ENCODE measurements at places on chromosomes 3 and 15.

- DNase-seq, result no peak
These were observed 17.4 kb upstream of the VEPH1 start for GRCh38 chr3:157520485-157521150.

DNA sequence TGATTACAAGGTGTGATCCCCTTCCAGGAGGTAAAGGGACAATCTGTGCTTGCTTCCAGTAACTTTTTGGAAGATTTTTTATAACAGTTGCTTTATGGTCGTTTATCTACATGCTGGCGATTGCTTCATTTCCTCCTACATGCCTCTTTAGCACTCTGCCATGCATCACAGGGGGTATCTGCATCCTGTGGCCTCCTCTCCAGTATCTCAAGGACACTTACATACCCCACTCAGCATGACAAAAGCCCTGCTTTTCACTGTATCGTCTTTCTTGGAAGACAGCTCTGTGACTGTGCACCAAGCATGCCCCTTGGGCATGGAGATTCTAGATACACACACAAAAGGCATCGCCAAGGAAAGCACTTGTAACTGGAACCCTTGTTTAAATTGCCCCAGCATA is 25.3 kb downstream of the CAPN3 start:
- DNase-seq, result no peak

DNA sequence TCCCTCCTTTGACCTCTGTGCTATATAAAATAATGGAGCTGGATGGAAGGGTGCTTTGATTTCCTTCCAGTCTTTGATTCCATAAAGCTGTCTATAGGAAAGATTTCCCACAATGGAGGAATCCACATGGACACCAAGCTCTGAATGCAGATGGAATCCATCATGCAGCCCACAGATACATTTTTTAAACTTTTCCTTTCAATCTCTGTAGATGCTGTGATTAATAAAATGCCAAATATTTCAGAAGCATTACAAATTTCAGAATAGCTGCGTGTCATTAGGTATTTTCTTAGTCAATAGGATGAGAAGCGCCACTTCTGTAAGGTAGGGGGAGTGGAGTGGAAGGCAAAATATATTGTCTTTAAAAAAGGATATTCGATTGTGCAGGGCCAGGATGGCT is 489.0 kb downstream of the NTRK3 start:
- no peak for DNase-seq

- DNase-seq, result no peak
These were observed 79.1 kb upstream of the HES1 start for GRCh38 chr3:194056731-194057415.

- no peak for DNase-seq
These were observed 43.2 kb downstream of the IFT80 start for GRCh38 chr3:160355826-160356225.

DNA sequence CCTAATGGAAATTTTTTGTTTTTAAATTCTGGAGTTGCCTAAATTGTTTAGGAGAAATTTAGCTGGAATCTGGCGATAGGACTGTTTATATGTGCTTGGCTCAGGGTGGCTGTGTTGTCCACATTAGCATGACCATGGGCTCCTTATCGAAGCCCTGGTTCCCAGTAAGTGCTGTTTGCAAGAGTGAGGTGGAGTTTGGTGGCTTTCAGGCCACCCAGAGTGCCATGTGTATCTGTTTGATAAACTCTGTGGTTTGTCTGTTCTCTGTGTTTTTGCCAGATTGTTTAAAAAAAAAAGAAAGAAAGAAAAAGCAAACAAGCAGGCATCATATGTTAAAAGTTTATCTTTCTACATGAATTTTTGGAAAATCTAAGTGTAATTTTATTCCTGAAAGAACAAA is 51.5 kb downstream of the PLCL2 start:
- DNase-seq, result no peak

DNA sequence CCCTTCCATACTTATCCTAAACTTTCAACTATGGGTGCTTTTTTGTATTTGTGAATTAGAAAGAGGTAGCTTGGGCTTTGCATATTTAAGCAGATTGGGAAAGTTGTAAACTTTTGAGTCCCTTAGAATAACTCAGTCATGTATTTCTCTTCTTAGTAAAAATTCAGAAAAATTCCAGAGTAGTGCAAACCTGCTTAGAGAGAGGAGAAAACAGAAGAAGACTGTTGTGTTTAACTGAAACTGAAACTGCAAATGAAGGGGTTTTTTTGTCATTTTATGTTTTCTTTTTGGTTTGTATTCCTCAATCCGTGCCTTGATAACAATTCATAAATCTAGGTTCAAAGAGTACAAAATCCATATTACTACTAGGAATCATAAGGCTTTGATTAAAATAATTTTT is 31.3 kb downstream of the CD200 start:
- no peak for DNase-seq

GRCh38 chr3:106281221-106281620 is 412.4 kb upstream of the CBLB start:
- no peak for DNase-seq

DNA sequence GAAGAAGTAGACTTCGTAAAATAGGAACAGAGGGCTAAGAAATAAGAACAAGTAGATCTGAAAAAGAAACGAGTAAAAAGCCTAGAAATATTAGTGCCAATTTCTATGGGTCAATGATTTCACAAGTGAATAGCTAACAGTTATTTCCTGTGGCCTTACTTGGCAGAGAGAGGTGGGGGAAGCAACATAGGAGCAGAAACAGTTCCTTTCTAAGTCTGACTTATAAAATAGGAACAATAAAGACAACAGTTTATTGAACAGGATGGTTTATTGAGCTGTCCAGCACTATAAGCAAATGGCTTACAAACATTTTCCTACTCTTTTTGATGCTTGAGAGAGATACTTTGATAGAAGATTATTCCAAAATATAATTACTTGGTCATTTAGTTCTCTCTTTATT is 37.9 kb downstream of the AGTR1 start:
- no peak for DNase-seq

GRCh38 chr3:25218362-25218761 is 209.7 kb upstream of the RARB start:
- DNase-seq, result no peak

- no peak for DNase-seq
These were observed 249.6 kb downstream of the TLE3 start for GRCh38 chr15:69848096-69848495.

GRCh38 chr3:73561494-73561893 is 63.2 kb downstream of the PDZRN3 start:
- DNase-seq, result no peak

GRCh38 chr15:78070049-78070700 is 7.3 kb downstream of the TBC1D2B start:
- no peak for DNase-seq

- no peak for DNase-seq
These were observed 155.9 kb downstream of the OXSM start for GRCh38 chr3:25945836-25946235.

DNA sequence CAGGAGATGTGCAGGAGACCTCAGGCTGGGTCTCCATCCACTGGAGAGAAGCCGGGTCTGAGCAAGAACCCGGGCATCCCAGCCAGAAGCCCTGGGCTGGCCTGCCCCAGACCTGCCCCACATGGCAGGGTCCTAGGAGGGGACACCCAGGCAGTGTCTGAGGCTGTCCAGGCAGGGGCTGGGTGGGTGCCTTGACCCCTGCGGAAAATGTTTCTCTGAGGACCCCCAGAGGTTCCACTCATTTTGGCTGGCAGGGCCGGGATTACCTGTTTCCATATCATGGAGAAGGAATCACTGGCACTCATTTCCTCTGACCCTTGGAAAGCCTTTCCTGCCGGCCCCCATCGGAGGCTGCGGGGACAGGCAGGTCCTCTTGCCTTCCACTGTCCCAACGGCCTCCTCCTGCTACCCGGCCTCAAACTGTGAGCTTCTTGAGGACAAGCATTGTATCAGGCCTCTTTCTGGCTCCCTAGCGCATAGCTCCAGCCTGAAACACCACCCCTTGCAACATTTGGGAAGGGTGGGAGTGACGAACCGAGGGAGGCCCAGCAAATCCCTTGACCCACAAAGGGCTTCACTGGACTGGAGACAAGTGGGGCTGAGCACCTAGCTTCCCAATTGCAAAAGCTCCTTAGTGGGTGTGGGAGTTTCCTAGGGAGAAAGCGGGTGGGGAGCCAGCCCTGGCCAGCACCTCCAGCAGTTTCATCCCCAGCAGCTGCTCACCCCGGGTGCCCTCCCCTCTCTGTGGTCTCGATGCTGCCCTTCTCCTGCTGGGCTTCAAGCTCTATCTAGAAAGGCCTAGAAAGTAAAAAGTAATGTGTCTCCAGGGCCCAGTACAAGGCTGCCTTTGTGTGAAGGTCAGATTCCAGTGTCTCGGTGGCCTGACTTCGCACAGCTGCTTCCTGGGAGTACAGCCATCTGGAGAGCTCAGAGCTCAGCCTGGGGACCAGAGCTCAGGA is 29.7 kb downstream of the ACSBG1 start:
- DNase-seq, result no peak

DNA sequence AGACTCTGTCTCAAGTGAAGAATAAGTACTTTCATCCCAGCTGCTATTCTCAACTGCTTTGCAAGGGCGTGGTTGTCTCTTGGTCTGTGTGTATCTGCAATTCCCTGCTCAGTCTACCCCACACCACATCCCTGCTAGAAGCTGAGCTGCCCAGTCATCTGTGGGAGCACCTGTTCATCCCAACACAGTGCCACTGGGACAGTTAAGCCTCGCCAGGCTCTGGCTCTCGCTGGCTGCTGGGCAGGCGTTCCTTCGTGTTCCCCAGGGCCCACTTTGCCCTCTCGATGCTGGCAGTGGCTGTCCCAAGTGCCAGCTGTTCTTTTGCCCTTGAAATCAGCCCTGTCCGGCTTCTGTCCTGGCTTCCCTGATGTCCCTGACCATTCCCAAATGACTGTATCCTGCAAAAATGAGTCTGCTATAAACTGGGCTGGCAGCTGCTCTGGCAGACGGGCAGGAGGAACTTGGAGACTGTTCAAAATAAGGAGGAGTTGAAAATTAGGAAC is 91.6 kb upstream of the KLHL25 start:
- no peak for DNase-seq

- peak; percentile 64 for DNase-seq
These were observed 8.1 kb downstream of the CAV3 start for GRCh38 chr3:8741581-8742261.

GRCh38 chr15:45228931-45229330 is 23.1 kb upstream of the SLC28A2 start:
- no peak for DNase-seq

DNA sequence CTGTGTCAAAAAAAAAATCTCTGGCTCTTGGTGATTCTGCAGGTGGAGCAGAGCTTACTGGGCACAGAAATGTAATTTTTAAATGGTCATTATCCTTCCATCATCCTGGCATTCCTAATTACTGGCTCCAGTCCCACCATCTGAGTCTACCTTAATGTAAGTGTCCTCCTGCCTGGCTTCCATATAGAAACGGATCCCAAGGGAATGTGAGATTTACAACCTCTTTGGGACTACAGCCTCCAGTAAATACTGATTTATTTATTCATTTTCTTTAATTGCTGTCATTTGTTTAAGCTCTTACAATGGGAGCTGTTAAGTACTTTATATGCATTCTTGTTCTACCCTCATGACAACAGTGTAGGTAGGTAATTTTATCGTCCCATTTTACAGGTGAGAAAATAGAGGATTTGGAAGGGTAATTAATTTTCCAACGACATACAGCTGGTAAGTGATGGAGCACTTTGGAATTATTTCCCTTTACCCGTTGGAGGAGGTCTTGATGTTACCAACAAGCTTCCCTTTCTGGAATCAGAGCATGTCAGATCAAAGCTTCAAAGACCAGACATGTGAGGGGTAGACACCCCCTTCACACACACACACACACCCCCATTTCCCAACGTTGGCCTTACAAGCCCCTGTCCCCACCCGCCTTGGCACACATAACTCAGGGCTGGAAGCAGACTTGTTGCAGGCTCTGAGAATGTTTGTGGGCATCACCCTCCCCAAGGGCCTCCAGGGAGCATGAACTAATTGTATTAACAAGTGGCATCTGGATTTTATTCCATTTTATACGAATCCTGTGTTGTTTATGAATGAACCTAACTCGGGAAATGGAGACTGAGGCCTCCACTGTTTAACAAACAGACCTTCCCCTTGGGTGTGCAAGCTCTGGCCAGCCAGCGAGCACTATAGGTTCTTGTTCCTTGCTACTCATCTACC is 116.9 kb downstream of the ALDH1A2 start:
- no peak for DNase-seq

DNA sequence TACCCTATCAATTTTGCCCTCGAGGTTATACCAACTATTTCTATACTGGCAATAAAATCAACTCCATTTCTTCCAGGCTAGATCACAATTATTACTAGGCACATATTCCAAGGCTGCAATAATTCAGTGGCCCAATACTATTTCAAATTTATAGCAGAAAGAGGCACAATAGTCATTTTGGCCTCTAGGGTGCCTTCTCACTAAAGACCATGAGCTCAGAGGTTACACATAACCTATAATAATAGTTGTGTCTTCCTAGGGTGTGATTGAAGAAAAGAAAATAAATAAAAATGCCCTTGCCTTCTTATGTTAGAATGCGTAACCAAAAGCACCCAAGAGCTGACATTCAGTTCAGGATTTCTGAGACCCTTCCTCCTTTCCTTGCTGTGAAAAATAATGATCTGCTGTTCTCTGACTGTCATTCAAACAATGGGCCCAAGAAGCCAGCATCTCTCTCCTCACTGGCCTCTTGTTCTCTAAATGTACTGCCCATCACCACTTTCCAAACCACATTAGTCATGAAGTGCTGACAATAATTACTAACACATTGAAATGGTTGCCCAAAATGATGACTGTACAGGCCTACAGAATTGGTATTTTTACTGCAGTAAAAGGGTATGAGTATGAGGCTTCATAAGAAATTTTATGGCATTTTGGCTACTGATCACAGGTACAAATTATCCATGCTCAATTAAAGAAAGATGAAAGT is 244.8 kb downstream of the LRRN1 start:
- DNase-seq, result no peak

DNA sequence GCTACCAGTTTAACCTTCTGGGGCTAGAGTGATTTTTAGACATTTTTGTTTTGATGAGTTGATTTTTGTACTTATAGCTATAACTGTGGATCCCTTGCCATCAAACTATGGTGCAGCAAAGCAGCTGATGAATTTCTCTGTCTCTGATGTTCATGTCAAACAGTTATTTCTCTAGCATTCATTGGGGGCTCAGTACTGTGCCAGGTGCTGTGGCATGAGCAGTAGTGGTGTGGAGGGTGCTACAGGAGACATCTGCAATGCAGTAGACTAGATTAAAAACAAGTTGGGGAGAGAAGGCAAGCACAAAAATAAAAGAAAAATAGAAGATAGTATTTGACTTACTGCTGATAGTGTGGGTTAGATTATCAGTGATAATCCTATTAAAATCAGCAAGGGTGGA is 95.3 kb downstream of the AKAP13 start:
- no peak for DNase-seq
